ENCODE measurements at places on chromosomes 12 and 14. TPM values are rescaled to one million over a fixed set of nuclear protein-coding genes. Genes with fewer than 3 reads are reported as not detected.
A peak's percentile ranks its signal among the peaks of the same experiment; 100 is the strongest.

GRCh38 chr14:69270795-69271708 lies 11.1 kb downstream of the GALNT16 start:
- no peak for DNase-seq

GRCh38 chr12:102479099-102479885 lies 1.1 kb downstream of the IGF1 start:
- peak; percentile 53 for DNase-seq

- DNase-seq, result no peak
Measured at GRCh38 chr12:59393506-59393905, 202.3 kb upstream of the SLC16A7 start.

DNA sequence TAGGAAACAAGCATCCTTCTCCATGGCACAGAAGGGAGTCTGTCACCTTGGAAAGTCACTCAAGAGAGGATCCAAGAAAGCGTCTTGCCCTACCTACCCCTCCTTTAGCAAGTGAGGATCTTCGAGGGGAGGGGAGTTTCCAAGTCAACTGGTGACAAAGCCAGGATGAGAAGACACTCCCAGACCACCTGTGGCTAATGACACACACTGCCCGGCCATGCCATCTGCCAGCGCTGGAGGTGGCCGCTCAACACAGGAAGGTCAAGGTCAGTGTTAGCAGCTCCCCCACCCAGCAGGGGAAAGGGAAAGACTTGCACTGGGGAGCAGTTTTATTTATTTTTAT lies 41.3 kb downstream of the ELK3 start:
- DNase-seq, result no peak

DNA sequence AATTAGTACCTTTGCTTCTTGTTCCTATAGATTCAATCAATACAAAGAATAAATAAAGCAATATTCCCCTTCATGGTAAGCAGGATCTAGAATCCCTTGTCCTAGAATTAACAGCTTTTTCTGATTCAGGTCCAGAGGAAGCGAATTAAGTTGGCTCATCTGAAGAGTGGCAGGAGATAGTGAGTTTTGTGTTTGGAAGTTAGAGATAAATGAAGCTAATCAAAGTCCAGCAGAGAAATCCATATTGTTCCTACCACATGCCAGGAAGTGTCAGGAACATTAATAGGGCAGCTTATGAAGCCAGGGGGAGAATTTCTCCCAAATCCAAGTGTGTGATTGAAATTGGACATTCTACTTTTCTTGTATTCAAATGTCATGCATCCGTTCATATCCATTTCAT lies 13.9 kb downstream of the CAPZA3 start:
- DNase-seq, result no peak

GRCh38 chr12:20492251-20492760 lies 124.0 kb downstream of the PDE3A start:
- DNase-seq, result peak; percentile 70

DNA sequence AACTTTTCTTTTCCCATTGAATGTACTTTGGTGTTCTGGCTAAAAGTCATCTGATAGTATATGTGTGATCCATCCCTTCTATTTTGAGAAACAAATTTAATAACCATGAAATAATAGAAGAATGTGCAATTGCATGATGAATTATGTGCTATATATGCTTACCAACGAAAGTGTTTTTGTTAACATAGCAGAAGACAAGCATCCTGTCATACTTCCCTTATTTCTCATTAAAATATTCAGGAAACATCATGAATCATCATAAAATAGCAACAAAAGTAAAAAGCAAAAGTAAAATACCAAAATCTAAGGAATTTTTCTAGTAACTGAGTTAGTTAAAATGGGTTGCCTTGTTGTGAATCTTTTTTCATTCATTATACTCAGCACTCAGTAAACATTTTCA lies 409.0 kb upstream of the PDE3A start:
- no peak for DNase-seq

DNA sequence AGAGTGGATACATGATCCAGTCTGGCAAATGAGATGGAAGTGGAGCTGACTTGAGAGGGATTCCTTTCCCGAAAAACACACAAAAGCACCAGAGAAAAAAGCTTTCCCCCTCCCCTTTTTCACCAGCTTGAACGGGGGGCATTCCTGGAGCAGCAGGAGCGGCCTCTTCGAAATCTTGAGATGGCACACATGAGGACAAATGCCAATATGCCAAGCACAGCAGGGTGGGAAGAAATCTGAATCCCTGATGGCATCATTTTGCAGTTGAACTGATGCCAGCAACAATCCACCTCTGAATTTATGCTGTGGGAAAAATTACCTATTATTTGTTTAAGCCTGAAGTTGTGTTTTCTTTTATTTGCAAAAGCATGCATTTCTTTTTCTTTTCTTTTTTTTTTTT lies 29.7 kb upstream of the BICD1 start:
- DNase-seq, result no peak

- no peak for DNase-seq
Measured at GRCh38 chr12:93183940-93184671, 193.6 kb upstream of the NUDT4 start.

DNA sequence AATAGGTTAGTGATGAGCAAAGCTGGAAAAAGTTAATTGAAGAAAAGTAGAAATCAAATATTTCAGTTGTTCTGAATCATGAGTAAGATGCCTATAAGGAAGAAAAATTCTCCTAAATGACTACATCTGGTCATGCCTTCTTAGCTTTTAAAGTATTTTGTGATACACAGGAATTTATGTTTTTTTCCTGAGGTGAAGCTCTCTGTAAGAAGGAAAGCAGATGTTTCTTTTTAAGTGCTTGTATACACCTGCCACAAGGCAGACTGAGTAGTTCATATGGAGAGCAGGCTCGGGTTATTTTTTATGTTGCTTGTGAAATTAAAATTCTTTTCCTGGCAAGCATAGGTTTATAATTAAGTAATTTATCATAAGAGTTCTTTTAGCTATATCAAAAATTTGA lies 275.2 kb downstream of the RAD51B start:
- DNase-seq, result no peak

TMPRSS12 gene
- not detected for total RNA-seq

DHH gene
- 0.39 TPM for total RNA-seq

VDR gene
- 0.43 TPM for total RNA-seq
